ENCODE measurements at places on chromosomes 13 and 19.

DNA sequence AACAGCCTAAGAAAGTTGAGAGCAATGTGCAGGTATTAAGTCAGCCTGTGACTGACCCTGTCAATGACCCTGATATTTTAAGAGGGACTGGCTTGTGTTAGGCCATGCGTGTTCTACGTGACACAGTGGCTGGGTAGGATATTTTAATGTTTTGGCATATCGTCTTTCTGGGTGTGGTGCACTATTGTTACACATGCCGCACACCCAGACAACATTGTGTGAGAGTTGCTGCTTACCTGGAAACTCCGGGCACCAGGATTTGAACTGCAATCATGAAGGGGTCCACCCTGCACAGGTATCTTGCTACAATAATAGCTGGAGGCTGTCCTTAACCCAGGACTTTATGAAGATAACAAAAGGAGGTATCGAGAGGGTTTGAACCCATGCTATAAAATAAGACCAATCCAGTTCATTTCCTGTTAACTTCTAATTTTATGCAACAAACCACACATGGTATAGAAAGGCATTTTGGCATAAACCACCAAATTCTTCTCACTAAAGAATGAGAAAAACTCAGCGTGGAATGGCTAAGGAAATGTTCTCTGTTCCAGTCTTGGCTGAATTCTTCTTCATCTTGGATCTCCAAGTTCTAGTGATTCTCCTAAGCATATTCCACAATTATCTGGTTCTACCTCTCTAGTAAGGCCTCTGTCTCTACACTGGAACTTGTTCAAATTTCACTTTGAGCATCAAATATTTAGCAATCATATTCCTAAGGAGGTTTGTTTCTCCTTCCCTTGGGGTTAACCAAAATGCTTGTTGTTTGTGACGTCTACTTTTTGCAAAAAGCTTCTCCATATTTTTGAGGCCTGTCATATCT is 38.7 kb upstream of the POMP start:
- H3K4me1 ChIP-seq: no peaks in the 10 kb centered on the region
- H3K36me3 ChIP-seq: no peaks in the 10 kb centered on the region
- no peak for DNase-seq

DNA sequence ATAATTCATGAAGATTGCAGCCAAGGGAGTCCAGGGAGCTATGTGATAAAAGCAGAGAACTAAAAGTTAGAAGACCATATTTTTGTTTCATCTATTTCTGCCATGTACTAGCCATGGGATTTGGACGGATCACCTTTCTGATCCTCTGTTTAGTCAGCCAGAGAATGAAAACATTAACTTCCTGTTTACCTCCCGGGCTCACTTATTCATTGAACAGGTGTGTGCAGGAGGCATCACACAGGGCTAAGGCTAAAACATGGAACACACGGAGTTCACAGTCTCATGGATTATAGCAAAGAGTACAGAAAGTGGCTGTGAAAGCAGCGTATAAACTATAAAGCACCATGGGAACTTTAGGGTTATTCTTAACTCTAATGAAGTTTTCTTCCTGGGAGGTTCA is 96.8 kb downstream of the GPR12 start:
- H3K27me3 ChIP-seq: no peaks in the 10 kb centered on the region
- DNase-seq: no peak
- no peak overlapping the region for H3K4me3 ChIP-seq
- H3K4me1 ChIP-seq: no peaks in the 10 kb centered on the region
- H3K36me3 ChIP-seq: peaks cover 12% of the 10 kb centered on the region

DNA sequence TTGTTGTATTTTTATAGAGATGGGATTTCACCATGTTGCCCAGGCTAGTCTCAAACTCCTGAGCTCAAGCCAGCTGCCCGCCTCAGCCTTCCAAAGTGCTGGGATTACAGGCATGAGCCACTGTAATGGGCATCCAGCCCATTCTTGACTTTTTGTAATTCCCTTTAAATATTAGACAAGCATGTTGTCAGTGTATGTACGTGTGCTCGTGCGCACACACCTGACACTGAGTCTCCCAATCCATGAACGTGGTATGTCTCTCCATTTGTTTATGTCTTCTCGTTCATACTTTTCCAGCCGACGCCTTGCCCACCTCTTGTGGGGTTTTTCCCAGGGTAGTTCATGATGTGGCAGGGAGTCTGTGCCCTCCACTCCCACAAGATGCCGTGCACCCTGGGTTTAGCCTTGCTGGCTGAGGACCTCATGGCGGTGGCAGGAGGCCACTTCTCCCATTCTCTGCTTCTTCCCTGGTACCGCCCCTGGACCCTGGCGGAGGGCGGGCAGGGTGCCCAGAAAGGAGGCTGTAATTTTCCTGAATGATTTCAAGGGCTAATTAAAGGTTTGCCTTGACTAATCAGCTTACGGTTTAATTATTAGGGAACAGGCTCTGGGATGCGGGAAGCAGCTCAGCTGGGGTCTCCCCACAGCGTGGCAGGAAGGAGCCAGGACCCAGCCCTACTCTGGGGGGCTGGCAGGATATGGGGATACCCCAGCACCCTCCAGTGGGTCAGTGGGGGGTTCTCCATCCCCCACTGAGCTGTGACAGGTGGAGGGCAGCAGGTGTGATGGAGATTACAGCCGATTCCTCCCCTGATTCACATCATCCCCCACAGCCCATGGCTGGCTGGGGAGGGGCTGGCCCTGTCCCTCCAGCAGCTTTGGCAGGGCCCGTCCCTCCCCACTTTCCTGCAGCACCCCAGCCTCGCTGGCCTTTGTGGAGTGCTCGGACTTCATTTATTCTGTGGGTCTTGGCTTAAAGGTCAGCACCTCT is 12.9 kb downstream of the PAK4 start:
- no peak overlapping the region for H3K4me3 ChIP-seq
- no peak for DNase-seq
- H3K4me1 ChIP-seq: peaks cover 34% of the 10 kb centered on the region
- H3K27ac ChIP-seq: no peak overlapping the region
- H3K27me3 ChIP-seq: no peaks in the 10 kb centered on the region

GRCh38 chr19:47407417-47407774 is 11.9 kb downstream of the MEIS3 start:
- no peak overlapping the region for H3K4me3 ChIP-seq
- no peaks in the 10 kb centered on the region for H3K27me3 ChIP-seq
- peaks cover 18% of the 10 kb centered on the region for H3K36me3 ChIP-seq
- peaks cover 4% of the 10 kb centered on the region for H3K4me1 ChIP-seq

- no peaks in the 10 kb centered on the region for H3K4me1 ChIP-seq
- no peaks in the 10 kb centered on the region for H3K36me3 ChIP-seq
- H3K27me3 ChIP-seq: peaks cover 1% of the 10 kb centered on the region
- no peak for DNase-seq
Measured at GRCh38 chr19:38786572-38787265, 2.3 kb upstream of the LGALS7B start.

DNA sequence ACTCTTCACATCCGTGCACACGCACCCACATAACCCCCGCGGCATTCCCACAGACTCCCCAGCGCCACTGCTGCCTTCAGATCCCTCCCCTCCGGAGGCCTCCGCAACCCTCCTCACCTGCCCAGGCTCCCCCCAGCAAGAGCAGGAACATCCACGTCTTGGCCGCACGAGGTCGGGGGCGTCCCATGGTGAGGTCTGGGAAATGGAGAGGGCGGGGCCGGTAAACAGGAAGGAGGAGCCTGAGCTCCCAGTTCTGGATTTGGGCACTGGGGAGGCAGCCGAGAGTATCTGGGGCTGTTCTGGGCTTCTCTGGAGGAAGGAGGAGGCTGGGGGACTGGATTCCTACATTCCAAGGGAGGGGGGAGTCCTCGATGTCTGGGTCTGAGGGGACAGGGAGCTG is 423 bp downstream of the KLK8 start:
- DNase-seq: no peak
- no peaks in the 10 kb centered on the region for H3K36me3 ChIP-seq
- H3K4me1 ChIP-seq: no peaks in the 10 kb centered on the region
- H3K4me3 ChIP-seq: no peak overlapping the region
- H3K27ac ChIP-seq: peak overlapping the region; percentile 27

- H3K36me3 ChIP-seq: no peaks in the 10 kb centered on the region
- H3K4me1 ChIP-seq: peaks cover 6% of the 10 kb centered on the region
- H3K4me3 ChIP-seq: no peak overlapping the region
- peak; percentile 80 for DNase-seq
- no peaks in the 10 kb centered on the region for H3K27me3 ChIP-seq
- H3K27ac ChIP-seq: no peak overlapping the region
Measured at GRCh38 chr19:38514812-38515633, 81.5 kb downstream of the RYR1 start.

GRCh38 chr19:6475321-6476108 is 6.1 kb downstream of the DENND1C start:
- H3K27ac ChIP-seq: no peak overlapping the region
- H3K4me1 ChIP-seq: peaks cover 7% of the 10 kb centered on the region
- peaks cover 36% of the 10 kb centered on the region for H3K27me3 ChIP-seq
- H3K36me3 ChIP-seq: no peaks in the 10 kb centered on the region
- no peak for DNase-seq

DNA sequence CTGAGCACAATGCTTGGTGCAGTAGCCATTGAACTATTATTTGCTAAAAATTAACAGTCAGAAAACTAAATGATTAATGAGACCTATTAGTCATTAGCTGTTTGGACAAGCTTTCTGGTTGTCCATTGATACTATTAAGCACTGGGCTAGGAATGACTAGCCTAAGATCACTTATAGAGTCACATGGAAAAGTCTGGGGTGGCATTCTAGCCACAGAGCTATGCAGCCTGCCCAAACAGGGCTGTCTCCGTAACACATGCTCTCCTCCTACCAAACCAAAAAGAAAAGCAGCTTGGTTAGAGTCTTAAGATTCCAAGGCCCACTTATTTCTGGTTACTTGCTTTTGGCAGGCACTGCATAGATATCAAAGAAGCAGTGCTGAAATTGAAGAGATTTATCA is 193.5 kb upstream of the NBEA start:
- H3K36me3 ChIP-seq: no peaks in the 10 kb centered on the region
- no peak overlapping the region for H3K4me3 ChIP-seq
- H3K27ac ChIP-seq: no peak overlapping the region
- no peak for DNase-seq
- H3K4me1 ChIP-seq: peaks cover 6% of the 10 kb centered on the region
- peaks cover 6% of the 10 kb centered on the region for H3K27me3 ChIP-seq

DNA sequence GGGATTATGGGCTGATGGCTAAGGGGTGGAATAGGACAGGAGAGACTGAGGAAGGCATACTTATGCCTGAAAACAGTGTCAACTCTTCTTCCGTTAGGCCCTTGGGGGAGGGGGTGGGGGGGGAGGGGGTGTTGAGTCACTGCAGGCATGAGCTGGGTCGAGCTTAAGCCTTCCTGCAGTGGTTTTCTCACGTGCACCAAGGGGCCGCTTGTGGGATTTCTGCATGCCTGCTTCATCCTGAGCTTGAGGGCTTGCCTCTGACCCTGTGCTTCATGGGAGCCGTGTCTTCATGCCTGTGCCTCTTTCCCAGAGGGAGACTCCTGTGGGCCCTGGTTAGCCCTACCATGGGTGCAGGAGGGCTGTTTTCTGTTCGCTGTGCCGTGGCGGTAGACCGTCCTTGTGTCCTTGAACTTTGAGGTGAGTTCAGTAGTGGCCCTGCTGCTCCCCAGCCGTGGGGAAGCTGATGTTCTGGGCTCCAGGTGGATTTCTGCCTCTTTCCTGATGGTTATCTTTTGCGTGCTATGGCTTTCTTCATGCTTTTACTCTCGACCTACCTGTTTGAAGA is 186.1 kb downstream of the PCCA start:
- H3K27ac ChIP-seq: no peak overlapping the region
- H3K4me1 ChIP-seq: no peaks in the 10 kb centered on the region
- no peak for DNase-seq

DNA sequence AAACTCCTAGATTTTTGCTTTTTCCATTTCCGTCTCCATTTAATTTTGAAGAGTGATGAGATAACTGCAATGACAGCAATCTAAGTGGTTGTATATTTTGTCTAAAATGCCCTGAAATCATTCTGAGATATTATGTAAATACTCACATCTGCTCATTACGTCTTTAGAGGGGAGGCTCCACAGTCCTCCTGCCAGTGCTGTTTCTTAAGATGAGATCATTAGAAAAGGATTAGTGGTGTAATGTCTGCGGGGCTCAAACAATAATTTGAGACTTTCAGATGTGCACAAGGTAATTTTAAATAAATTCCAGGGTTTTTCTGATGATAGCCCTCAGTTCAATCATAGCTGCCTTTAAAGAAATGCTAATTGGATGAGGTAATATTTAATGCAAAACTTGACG is 437.9 kb downstream of the FOXO1 start:
- no peaks in the 10 kb centered on the region for H3K27me3 ChIP-seq
- peaks cover 10% of the 10 kb centered on the region for H3K4me1 ChIP-seq
- no peak overlapping the region for H3K4me3 ChIP-seq
- DNase-seq: no peak
- no peaks in the 10 kb centered on the region for H3K36me3 ChIP-seq

DNA sequence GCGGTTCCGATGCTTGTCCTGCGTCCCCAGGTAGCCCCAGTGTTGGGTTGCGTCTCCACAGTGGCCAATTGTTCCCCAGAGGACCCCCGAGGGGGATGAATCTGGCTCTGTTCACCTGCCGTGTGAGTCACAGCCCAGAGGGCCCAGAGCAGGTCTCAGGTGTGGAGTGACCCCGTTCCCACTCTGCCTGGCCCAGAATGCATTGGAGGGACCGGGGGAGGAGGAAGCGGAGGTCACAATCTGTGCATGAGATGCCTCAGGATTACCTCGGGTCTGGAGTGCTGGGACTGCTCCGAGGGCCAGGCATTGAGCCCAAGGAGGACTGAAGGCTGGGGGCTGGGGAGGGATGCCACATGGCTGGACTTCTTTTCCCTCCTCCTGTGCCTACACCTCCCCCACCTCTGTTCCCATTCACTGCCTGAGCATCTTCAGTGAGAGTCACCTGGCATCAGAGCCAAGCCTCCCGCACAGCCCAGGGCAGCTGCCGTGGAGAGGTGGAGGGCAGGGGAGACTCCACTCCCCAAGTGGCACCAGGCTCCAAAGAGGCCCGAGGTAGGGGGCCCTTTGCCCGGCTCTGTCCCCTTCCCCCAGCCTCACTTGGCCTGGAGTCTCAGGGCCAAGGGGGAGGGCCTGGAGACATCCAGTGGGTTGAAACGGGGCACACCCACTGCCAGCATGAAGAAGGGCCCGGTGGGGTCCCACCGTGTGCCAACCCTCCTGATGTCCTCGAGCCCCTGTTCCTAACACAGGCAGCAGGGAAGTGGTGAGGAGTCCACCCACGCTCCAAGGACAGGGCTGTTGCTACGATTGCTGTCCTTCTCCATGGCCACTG is 81.1 kb downstream of the CHST8 start:
- H3K27me3 ChIP-seq: peaks cover 5% of the 10 kb centered on the region
- H3K4me3 ChIP-seq: no peak overlapping the region
- no peak for DNase-seq
- no peaks in the 10 kb centered on the region for H3K4me1 ChIP-seq
- H3K36me3 ChIP-seq: no peaks in the 10 kb centered on the region
- H3K27ac ChIP-seq: no peak overlapping the region

DNA sequence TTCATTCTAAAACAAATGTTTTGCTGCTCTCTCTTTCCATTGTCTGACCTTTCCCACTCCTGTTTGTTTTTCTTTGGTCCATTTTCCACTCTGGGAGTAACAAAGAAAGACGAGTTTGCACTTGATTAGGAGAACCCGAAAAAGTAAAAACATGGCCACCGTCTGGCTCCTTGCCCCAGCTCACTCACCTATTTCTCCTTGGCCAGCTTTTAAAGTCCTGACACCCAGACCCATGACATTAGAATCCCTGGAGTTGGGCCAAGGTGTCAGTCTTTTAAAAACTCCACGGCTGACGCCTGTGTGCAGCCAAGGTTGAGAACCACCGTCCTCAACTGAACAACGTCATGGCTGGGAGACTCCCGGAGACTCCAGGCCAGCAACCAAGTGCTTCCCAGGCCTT is 63.6 kb upstream of the FLT1 start:
- no peaks in the 10 kb centered on the region for H3K36me3 ChIP-seq
- H3K27ac ChIP-seq: no peak overlapping the region
- no peaks in the 10 kb centered on the region for H3K27me3 ChIP-seq
- H3K4me3 ChIP-seq: no peak overlapping the region
- no peak for DNase-seq

GRCh38 chr13:114025405-114025713 is 51.5 kb upstream of the C13orf46 start:
- DNase-seq: no peak
- peaks cover 7% of the 10 kb centered on the region for H3K36me3 ChIP-seq
- peak overlapping the region; percentile 88 for H3K27ac ChIP-seq
- H3K4me3 ChIP-seq: peak overlapping the region; percentile 61

All from neural crest cell (in vitro differentiated cells).